ENCODE measurements at places on chromosomes 2 and 18.

GRCh38 chr2:29075894-29076705 is 1.8 kb upstream of the PCARE start:
- no peak for DNase-seq

DNA sequence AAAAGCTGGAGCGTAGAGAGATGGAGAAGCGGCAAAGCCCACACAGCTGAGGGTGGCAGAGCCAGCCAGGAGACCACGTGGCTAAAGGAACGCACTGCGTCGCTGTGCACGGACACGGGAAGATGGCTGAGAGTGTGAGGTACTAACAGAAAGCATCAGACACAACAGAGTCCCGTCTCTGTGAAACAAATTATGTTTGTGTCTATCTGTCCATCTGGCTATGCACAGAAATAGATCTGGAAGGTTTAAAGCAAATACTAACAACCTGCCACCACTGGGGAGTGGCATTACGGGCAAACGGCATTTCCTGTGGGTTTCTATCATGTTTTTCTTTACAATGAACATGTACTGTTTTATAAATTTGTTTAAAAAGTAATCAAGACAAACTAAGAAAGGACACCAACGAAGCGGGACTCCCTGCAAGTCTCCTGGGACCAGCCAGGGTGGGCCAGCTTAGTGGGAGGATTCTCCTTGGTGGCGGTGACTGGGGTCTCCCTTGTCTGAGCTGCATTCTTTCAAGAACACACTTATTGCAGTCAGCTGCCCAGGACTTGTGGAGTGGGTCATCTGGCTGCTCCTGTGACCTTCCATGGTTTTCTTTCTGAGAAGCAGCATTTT is 262.2 kb downstream of the TWIST2 start:
- DNase-seq = no peak

DNA sequence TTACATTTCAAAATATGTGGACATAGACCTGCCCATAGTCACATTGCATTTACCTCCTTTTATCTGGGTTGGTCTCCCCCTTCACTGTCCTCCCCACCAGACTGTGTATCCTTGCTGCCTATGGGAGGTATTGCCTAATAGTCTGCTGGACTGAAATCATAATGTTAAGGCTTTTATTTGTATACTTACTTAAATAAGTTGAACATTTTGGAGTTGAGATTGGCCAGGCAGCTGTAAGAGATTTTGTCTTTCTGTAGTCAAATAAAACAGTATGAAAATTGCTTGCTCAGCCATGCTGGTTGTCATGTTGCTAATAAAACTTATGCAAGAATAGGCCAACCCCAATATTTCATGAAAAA is 280.9 kb downstream of the PTPRM start:
- DNase-seq = no peak

- DNase-seq = no peak
Observed at GRCh38 chr2:140650825-140651224, 1480.0 kb downstream of the LRP1B start.

- DNase-seq = no peak
Observed at GRCh38 chr18:56541340-56541739, 97.1 kb downstream of the TXNL1 start.

DNA sequence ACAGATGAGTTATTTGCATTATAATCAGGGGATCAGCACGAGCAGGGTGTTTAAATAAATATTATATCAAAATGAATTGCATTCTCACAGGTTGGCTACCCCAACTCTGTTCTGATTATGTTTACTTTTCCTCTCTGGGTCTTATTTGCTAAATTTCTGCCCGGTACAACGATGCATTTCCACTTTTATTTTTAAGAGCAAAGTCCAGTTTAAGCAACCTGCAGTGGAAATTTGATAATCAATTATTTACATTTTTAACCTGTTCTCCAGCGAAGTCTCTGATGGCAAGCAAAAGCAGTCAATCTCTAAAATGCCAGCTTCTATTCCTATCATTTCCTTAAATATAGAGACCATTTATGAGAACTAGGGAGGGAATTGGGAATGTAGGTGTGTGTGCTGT is 966.6 kb upstream of the SOX11 start:
- no peak for DNase-seq

GRCh38 chr18:61364953-61365352 is 31.7 kb downstream of the CDH20 start:
- DNase-seq = no peak

DNA sequence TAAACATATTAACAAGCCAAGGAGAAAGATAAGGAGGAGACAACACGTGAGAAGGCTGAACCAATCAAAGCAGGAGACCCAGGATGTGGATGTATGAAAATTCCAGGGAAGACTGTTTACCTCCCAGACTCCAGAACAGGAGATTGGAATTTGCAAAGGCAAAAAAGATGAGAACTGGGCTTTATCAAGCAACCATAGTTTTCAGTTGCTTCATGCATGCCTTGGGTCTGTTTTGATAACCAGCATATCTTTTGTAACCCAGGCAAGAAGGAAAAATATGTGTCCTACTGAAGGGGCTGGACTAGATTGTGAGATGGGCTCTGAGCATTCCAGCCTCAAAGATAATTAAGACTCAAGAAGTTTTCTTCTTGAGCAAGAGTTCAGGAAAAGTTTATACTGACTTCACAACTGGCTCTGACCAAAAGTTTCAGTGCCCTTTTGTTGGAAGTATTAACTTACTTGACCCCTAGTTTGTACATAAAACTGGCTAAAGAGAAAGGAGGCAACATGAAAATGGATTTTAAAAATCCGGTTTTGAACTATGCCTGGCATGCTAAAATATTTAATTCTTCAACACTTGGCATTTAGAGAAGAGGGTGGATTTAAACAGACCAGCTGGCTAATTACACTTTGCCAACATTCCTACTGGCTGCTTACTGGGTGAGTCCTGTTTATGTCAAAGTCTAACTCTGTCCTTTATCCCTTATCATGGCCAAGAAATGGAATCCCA is 79.3 kb upstream of the CD28 start:
- DNase-seq = no peak

DNA sequence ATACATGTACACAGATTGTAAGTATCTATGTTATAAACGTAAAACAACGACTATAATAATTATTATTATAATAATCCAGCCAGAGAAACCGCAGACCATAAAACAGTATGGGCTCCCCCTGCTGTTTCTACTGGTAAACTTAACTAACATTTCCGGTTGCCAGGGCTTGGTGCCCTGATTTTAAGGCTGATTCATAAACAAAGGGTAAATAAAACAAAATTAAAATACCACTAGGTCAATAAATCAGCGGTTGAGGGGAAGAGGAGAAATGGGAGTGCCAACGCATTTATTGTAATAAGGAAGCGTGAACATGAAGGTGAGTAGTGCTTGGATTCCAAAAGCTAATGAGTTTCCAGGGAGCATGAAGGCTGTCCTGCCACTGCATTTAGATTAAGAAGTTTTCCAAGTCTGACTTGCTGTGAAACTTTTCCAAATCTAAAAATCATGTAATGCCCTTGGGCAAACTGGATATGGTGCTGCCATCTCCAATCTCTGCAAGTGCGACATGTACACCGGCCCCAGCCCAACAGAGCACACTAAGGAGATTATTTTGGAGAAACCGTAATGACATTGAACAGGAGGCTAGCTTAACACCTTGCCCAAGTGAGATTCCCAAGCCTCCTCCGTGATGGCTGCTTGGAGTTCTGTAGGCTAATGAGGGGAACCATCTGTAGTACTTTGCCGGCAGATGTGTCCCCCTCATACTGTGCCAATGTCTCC is 50.7 kb upstream of the HNRNPA3 start:
- DNase-seq = no peak

GRCh38 chr2:107669335-107669734 is 157.4 kb upstream of the RGPD4 start:
- DNase-seq = no peak

- DNase-seq = no peak
Observed at GRCh38 chr2:142100139-142100873, 30.5 kb downstream of the LRP1B start.

DNA sequence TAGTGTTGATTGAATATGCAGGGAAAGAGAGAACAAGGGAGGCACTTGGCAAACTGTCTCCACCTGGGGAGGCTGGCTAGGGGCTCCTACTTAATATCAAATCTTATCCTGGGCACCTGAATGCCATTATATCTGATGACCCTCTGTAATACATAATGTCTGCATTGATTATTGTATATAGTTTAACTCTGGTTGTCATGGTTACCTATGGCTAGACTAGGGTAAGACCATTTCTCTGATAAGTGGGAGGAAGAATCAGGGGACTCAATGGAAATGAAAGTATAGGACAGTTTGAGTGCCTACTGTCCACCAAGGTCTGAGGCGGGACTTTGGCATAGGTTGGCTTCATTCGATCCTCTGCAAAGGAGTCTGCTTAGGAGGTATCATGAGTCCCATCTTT is 7.2 kb upstream of the TET3 start:
- no peak for DNase-seq

- no peak for DNase-seq
Observed at GRCh38 chr2:181517685-181518301, 60.6 kb downstream of the ITGA4 start.

GRCh38 chr18:54877076-54877475 is 48.8 kb downstream of the RAB27B start:
- DNase-seq = no peak
